PC-9 (cell line): ENCODE measurements at places on chromosomes 16 and 17. TPM values are rescaled to one million over a fixed set of nuclear protein-coding genes. Genes with fewer than 3 reads are reported as not detected.

DNA sequence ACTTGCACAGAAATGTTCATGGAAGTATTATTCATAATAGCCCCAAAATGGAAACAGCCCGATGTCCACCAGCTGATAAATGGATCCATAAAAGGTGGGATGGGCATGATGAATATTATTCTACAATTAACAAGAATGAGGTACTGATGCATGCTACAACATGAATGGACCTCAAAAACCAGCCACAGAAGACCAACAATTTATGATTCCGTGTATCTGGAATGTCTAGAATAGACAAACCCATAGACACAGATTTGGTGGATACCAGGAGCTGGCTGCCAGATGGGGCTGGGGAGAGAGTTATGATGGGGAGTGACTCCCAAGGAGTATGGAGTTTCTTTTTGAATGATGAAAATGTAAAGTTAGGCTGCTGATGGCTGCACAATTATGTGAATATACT is 10.8 kb upstream of the NAGLU start:
- no peak for DNase-seq

- DNase-seq: no peak
Observed at GRCh38 chr17:71935341-71935740, 185.5 kb upstream of the SOX9 start.

- no peak for DNase-seq
Observed at GRCh38 chr16:72501739-72502593, 330.0 kb upstream of the PMFBP1 start.

GRCh38 chr16:81595629-81596292 is 151.2 kb downstream of the CMIP start:
- no peak for DNase-seq

DNA sequence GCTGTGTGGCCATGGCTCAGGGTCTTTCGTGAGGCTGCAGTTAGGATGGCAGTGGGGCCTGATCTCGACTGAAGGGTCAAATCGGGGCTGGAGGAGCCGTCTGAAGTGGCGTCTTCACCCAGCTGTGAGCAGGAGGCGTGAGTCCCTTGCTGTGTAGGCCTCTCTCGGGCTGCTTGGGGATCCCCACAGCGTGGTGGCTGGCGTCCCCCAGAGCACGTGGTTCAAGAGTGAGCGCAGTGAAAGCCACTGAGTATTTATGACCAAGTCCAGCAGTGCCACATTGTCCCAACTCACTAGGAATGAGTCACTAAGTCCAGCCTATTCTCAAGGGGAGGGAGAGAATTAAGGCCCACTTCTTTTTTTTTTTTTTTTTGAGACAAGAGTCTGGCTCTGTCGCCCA is 11.7 kb upstream of the TCF25 start:
- DNase-seq: no peak

FDXR gene
- total RNA-seq: 18.2 and 30.7 TPM in 2 replicates
